Esophagus muscularis mucosa (tissue), 4 donors: ENCODE measurements at places on chromosomes 7 and 10. TPM values are rescaled to one million over a fixed set of nuclear protein-coding genes. Genes with fewer than 3 reads are reported as not detected.

DNA sequence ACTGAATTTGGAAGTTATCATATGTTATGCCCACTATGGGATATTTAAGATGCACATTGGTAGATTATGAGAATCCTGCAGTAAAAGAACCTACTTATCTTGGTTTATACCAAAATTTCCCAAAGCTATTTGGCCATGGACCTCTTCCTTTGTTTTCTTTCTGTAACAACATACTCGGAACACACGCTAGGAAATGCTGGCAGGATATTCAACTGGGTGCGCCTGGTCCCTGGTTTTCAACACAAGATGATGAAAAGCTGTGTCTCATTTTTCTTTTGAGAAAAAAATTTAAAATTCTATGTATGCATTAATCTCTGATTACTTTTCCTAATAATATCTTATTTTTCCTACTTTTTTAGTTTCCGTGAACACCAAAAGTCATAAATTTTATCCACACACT is 128.5 kb upstream of the NRP1 start:
- H3K27ac ChIP-seq, result no peak overlapping the region
- H3K4me1 ChIP-seq, result peaks cover 15% of the 10 kb centered on the region
- H3K36me3 ChIP-seq, result no peaks in the 10 kb centered on the region
- no peaks in the 10 kb centered on the region for H3K27me3 ChIP-seq

- DNase-seq, result no peak
- no peaks in the 10 kb centered on the region for H3K36me3 ChIP-seq
- H3K27me3 ChIP-seq, result no peaks in the 10 kb centered on the region
- H3K4me1 ChIP-seq, result peaks cover 6% of the 10 kb centered on the region
- no peak overlapping the region for H3K4me3 ChIP-seq
- H3K27ac ChIP-seq, result no peak overlapping the region
Observed at GRCh38 chr10:75040576-75040975, 70.9 kb upstream of the SAMD8 start.

GRCh38 chr7:107220356-107220755 is 51.6 kb downstream of the HBP1 start:
- no peaks in the 10 kb centered on the region for H3K27me3 ChIP-seq
- H3K4me3 ChIP-seq, result no peak overlapping the region
- no peak overlapping the region for H3K27ac ChIP-seq
- peaks cover 13% of the 10 kb centered on the region for H3K4me1 ChIP-seq

- no peaks in the 10 kb centered on the region for H3K27me3 ChIP-seq
- no peak overlapping the region for H3K4me3 ChIP-seq
- H3K27ac ChIP-seq, result no peak overlapping the region
Observed at GRCh38 chr7:11290863-11291262, 317.2 kb downstream of the PHF14 start.

DNA sequence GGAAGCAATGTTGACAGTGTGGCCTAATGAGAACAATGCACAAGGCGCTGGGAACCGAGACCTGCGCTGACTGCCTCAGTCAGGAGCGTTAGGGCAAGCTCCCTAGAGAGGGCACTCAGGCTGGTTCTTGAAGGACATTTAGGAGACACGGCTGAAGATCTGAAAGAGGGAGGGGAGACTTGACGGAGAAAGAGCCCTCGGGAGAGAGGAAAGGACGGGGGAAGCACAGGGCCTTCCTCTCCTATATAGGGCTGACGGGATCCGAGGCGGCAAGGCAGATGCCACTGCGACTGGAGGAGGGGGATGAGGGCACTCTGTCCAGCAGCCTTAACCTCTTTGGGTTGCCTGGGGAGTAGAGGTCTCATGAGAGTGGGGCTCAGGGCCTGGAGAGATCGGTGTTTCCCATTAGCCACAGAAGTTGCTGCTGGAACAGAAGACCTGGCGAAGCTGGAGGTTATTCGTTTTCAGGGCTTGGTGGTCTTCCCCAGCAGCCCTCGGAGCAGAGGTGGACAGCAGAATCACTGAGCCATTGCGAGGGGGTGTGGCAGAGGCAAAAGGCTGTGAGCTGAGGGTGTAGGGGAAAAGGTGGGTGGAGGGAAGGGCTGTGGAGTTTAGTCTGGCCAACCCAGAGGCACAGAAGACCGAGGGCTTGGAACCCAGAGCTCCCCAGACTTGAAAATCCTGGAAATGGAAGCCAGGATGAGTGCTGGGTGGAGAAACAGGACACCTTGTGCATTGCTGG is 36.0 kb downstream of the CLEC2L start:
- H3K27me3 ChIP-seq, result no peaks in the 10 kb centered on the region
- no peaks in the 10 kb centered on the region for H3K4me1 ChIP-seq
- no peak overlapping the region for H3K27ac ChIP-seq
- no peak for DNase-seq

GRCh38 chr10:35195361-35196306 is 69.0 kb downstream of the CREM start:
- peak overlapping the region; percentile 54 for H3K4me3 ChIP-seq
- H3K27me3 ChIP-seq, result no peaks in the 10 kb centered on the region
- no peaks in the 10 kb centered on the region for H3K36me3 ChIP-seq
- peak overlapping the region; percentile 89 for H3K27ac ChIP-seq

DNA sequence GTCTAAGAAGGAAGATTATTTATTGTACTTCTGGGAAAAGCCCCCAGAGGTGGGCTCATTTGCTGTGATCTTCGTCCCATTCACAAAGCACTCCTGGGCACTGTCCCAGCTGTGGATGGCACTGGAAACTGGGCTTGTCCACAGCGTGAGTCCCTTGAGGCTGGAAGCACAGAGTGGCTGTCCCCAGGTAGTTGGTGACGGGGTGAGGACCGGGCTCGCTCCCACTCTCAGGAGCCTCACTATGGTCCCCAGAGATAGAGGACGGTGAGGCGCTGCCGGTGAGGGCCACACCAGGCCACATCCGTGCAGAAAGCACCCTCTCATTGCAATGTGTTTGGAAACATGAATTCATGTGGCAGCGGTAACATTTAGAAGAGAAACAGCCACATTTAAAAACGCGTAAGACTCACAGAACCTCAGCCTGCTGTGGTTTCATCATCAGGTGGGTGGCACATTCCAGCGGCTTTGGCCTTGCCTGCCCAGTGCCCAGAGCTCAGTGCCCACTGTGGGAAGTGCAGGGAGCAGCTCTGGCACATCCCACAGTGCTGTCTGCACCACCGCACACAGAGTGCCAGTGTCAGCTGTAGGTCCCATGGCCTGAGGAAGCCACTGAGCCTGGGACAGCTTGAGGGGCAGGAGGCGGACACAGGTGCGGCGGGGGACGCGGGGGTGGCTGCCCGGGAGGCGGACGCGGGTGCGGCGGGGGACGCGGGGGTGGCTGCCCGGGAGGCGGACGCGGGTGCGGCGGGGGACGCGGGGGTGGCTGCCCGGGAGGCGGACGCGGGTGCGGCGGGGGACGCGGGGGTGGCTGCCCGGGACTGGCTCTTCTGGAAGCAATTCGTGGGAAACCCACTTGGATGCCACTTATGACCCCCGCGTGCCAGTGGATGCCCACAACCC is 449.8 kb downstream of the DNAJB6 start:
- no peaks in the 10 kb centered on the region for H3K4me1 ChIP-seq
- no peaks in the 10 kb centered on the region for H3K27me3 ChIP-seq
- H3K4me3 ChIP-seq, result no peak overlapping the region
- DNase-seq, result no peak

DNA sequence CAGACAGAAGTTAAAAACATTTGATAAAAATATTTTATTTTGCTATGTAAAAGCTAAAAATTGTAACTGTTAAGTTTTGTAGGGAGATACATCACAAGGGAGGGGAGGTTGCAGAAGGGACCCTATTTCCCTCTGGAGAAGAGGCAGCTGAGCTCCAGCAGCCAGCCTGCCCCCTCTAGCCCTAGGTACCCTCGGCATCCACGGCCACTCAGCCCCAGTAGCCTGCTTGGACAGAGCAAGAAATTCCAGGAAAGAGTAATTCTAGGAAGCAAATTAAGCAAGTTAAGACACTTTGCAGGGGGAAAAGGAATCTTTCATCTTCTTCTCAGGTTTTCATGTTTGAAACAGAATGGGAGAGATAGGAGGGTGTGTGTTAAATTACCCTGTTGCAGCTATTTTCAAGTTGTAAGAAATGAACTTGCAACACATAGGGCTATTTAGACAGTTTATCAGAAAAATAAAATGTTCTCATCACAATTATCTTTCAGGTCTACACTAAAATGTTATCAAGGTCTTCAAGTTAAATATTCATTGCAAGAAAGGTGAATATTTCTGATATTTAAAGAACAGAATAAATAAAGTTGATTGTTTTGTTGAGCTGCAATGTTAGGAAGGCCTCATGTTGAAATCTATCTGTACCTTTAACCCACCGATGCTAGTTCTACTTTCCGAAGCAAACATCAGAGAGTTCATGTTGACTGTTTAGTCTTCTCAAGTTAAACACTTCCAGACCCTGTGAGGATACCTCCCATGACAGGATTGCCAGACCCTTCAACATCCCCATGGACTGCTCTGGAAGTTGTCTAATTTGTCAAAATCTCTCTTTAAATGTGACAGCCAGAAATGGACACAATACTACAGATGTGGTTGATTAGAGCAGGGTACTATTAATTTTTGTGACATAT is 5.5 kb downstream of the SGCE start:
- peaks cover 17% of the 10 kb centered on the region for H3K4me1 ChIP-seq
- no peak overlapping the region for H3K4me3 ChIP-seq
- no peak for DNase-seq
- H3K36me3 ChIP-seq, result no peaks in the 10 kb centered on the region
- no peaks in the 10 kb centered on the region for H3K27me3 ChIP-seq

MYL10 gene
- total RNA-seq, result not detected

PON1 gene
- total RNA-seq, result not detected

NME8 gene
- total RNA-seq, result not detected

ASL gene
- total RNA-seq, result 14.5 TPM
